ENCODE measurements at places on chromosomes 3 and 15.

- DNase-seq = no peak
Measured at GRCh38 chr15:27561816-27562215, 537.3 kb downstream of the OCA2 start.

DNA sequence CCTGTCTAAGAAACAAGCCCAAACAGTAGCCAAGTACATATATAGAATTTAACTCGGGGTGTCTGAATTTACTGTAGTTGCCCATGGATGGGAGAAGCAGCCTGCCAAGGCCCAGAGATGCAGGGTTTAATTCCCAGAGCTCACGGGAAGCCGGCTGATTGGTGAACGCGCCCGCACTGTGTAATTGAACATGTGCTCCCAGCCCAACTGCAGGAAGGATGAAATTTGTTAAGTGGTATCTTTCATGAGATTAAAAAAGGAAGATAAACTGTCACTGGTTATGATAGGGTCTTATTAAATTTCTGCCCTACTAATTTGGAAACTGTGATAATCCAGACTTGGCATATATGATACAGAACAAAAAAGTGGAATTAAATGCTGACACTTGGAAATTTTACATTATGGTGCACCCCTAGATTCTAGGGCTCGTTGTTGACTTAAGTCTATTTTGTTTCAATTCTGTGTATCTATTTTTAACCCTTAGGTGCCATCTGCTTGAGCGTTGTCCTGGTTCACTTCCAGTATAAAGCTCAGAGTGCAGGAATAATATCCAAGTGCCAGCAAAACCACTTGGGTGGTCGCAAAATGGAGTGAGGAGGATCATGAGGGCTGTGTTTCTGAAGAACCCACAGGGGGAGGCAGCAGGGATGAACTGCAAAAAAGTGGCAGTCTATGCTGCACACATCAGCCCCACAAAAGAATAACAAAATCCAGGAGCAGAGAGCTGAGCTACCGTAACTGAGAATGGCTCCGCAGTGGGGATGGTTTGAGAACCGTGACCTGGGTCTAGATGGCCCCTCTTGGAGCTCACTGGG lies 13.8 kb upstream of the TMC3 start:
- no peak for DNase-seq

- DNase-seq = no peak
Measured at GRCh38 chr3:156217674-156218352, 97.4 kb downstream of the KCNAB1 start.

GRCh38 chr3:25899352-25900101 lies 109.6 kb downstream of the OXSM start:
- DNase-seq = no peak

DNA sequence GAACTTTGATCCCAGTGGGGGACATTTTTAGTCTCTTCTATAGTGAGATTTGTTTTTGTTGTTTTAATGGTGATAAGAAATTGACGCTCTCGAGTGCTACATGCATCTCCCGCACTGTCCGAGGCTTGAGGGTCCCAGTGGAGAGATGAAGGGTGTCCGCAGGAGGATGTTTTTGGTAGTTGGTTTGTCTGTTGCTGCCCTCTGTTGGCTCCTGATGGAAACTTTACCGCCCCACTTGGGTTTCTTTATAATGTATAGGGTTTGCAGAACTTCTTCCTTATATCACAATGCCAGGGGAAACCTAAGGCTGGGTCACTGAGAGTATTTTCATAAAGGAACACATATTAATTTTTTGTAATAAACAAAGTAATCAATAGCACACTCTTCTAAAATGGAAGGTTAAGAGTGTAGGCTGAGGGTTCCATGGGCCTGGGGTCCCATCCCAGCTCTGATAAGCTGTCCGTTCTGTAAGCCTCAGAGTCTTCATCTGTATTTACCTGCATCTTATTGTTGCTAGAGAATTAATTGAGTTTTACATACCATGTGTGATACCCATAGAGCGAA lies 185.3 kb upstream of the FEZF2 start:
- DNase-seq = peak; percentile 23
